ENCODE measurements at places on chromosomes 13 and 19.

DNA sequence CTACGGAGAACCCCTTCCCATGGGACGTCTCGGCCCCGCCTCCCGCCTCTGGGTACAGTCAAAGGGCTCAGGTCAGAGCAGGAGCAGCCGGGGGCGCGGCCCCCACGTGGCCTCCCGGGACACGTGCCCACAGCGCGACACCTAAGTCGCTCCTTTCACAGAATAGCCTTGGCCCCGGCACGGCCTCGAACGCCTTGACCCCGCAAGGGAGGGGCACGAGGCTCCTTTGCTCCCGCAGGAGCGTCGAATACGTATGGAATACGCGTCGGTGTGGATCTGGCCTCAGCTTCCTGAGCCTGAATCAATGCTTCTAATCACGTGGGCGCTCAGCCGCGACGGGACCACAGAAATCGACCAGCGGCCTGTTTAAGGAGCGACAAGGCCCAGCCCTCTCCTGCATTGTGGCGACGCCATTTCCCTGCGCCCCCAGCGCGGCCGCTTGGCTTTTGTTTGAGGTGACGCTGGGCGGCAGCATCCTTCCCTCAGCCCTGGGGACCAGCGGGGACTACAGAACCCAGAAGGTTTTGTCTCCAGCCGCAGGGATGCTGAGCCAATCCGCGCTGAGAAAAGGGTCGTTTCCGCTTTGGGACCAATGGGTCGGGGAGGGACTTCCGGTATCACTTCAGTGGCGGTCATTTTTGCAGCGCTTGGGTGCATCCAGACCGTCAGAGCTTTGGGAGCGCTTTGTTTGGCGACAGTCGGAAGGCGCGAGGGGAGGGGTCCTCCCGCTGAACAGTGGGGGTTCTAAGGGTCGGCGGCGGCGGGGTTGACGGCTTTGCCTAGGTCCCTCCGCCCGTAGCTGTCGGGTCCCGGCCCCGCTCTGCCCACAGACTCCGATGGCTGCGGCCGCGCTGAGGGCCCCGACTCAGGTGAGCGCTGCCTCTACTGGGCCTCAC is at the start of gene ZIK1:
ZIK1 (plus strand) TSS at position 625 of the 896 bp plus-strand sequence; CDS start at position 837, 212 bp downstream.
- peak; percentile 95 for DNase-seq

DNA sequence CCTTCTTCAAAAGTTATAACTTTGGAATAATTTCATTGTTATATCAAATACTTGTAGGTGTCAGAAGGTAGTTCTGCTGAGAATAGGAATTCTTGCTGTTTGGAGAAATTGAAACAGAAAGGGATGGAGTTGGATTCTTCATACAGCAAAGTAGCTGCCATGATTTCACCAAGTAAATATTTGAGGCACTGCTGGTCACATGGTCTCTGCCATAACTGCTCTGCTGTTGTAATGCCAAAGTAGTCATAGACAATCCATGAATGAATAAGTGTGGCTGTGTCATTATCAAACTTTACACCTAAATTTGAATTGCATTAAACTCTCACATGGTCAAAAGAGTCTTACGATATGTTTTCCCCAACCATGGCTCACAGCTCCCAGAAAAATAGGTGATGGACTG is 308.6 kb downstream of the GPC6 start:
- no peak for DNase-seq

- no peak for DNase-seq
Observed at GRCh38 chr13:29543230-29544215, 52.0 kb downstream of the SLC7A1 start.

DNA sequence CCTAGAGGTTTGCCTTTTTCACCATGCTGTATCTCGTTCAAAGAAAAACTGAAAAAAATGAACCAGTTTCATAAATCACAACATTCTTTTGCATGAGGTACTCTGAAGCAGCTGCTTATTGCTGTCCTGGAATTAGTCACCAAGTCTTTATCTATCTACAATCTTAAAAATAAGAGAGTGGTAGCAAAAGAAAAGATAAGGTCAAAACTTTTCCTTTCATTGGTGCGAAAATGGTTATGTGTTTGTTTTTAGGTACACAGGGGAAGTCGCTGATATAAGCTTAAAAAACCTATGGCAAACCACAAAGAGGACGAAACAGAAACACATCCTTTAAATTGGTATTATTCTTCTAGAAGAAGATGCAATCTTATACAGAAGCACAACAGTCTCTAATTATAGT is 20.7 kb downstream of the OBI1 start:
- no peak for DNase-seq

GRCh38 chr13:26053418-26053980 is 1.7 kb upstream of the SHISA2 start:
- DNase-seq, result no peak

- no peak for DNase-seq
Observed at GRCh38 chr13:34223984-34224383, 406.0 kb downstream of the RFC3 start.

GRCh38 chr19:10338940-10339339 is 484 bp downstream of the ICAM3 start:
- no peak for DNase-seq

- no peak for DNase-seq
Observed at GRCh38 chr19:38763795-38764220, 9.5 kb downstream of the LGALS7 start.

GRCh38 chr13:100828226-100828625 is 153.6 kb upstream of the TMTC4 start:
- DNase-seq, result peak; percentile 59

- no peak for DNase-seq
Observed at GRCh38 chr19:42042455-42043170, 27.4 kb downstream of the GRIK5 start.

GRCh38 chr19:13726323-13726722 is 38.0 kb upstream of the MRI1 start:
- DNase-seq, result no peak

GRCh38 chr13:99976575-99976974 is 5.0 kb upstream of the ZIC5 start:
- no peak for DNase-seq

DNA sequence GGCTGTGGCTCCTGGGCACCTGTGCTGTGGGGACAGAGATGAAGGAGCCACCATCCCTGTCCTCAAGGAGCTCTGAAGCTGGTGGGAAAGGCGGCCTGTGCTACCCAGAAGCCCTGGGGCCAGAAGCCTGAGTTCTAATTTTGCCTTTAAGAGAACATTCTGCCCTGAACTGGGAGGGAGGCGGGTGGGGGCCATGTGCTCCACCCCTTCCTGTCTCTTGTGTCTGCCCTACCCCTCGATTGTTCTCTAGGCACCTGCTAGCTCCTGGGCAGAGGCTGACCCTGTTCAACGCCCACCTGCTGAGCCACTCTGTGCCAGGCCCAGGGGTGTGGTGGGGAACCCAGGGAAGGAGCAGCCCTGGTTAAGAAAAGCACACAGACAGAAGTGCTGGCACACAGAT is 5.9 kb downstream of the TRAPPC6A start:
- no peak for DNase-seq

GRCh38 chr13:93927431-93927830 is 552.1 kb downstream of the DCT start:
- DNase-seq, result no peak

GRCh38 chr19:17328517-17329365 is 5.9 kb downstream of the ANO8 start:
- peak; percentile 49 for DNase-seq

DNA sequence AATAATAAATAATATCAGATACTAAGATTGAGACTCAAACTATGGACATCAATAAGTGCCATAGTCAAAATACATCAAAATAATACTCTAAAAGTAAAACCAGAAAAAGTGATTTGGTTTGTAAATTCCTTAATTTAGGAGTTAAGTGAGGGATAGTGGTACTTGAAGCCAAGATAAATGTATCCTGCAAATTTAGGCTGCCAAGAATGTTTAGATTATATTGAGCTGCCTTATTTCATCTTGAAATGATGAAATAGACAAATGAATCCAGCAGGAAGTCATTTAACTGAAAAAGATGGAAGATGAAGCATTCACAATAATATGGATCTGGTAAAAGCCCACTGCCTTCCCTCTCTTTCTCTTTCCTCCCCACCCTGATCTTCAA is 112.3 kb downstream of the LRCH1 start:
- no peak for DNase-seq

- DNase-seq, result no peak
Observed at GRCh38 chr19:33675501-33676124, 53.9 kb downstream of the CHST8 start.

DNA sequence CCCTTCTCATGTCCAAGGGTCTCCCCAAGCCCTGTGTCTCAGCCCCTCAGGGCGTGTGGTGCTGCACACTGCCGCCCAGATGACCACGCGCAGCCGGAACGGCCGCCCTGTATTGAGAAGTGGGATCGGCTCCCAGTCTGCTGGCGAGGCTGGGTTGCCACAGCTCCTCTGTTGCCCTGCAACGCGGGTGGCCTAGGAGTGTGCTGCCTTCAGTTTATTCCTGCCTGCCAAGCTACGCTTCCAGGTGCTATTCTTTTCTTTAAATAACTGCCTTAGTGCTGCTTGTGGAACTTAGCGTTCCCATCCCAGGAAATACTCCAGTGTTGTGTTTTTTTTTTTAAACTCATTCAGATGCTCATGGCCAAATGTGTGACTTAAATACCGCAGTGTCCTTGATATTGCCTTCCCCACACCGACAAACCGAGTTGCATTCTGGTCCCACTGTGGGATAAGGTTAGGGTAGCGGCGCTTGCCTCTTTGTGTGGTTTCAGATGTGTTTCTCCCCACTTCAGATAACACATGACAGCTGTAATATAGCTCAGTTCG is 16.6 kb downstream of the ACTN4 start:
- DNase-seq, result no peak

- peak; percentile 81 for DNase-seq
Observed at GRCh38 chr19:43446746-43447489, 18.5 kb downstream of the LYPD3 start.

DNA sequence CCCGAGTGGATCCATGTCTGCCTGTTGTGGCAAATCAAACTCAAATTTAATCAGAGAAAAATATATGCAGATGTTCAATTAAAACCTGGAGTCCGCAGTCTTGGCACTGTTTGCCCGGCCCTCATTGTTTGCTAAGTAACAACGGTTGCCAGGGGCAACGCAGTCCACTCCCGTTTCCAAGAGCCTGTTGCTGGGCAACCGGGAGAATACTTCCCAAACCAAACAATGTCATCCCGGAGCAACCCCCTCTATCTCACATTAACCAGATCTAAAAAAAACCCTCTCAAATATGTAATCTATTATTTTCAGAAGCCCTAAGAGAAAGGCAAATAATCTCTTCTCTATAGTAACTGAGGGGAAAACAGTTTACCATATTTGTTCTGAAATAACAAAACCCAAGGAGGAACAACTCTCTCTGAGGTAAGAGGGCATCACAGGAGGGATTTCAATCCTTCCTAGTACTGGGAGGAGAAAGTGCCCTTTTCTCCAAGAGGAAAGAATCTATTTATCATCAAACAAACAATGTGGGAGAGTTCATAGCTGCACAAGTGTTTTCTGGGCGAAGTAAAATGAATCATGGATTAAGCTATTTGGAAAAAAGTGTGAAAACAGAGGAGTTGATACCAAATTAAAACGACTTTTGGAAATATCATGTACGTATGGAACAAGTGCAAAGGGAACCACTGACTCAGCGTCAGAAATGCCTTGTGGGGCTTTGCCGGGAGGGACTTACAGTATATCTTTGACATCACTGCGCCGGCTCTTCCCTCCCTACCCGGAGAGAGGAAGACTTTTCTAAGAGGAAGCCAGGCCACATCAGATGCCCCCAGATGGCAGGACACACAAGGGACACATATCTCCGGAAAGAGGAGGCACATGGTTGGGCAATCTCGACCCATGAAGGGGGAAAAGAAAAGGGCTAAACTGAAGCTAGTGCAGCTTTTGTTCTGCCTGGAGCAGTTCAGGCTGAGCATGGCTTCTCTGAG is 43.3 kb downstream of the RFX2 start:
- DNase-seq, result peak; percentile 88

GRCh38 chr13:49046002-49046401 is 70.3 kb downstream of the FNDC3A start:
- no peak for DNase-seq

DNA sequence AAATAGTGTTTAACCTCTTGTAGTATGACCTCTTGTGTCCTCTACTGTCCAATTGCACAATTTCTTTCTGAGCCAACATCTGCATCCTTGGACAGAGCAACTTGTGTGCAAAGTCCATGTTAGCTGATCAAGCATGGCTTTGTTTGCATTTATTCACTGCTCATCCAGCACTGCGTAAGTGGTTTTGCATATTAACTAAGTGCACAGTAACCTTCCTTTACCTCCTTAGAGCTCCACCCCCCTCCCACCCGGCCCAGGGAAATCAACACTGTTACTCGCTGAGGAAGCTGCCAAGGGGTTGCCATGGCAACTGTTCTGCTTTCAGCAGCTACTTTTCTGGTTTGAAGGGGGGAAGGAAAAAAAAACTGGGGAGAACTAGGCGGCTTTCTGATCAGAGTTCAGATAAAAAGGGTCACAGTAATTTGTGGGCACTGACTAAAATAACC is 153.5 kb upstream of the KLF12 start:
- DNase-seq, result peak; percentile 65

- no peak for DNase-seq
Observed at GRCh38 chr13:110580800-110581199, 19.3 kb upstream of the RAB20 start.

DNA sequence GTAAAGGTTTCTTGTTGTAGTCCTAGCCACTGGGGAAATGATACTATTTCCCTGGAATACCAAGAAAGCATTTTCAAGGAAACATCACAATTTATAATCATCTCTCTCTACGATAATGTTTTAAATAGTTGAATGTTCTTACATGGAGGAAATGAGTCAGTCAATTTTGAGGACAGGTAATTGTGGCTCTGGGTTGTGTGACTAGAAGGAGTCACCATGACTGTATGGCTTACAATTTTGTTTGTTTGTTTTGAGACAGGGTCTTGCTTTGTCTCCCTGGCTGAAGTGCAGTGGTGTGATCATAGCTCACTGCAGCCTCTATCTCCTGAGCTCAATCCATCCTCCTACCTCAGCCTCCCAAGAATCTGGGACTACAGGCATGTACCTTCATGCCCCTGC is 47.4 kb downstream of the COG3 start:
- DNase-seq, result no peak

DNA sequence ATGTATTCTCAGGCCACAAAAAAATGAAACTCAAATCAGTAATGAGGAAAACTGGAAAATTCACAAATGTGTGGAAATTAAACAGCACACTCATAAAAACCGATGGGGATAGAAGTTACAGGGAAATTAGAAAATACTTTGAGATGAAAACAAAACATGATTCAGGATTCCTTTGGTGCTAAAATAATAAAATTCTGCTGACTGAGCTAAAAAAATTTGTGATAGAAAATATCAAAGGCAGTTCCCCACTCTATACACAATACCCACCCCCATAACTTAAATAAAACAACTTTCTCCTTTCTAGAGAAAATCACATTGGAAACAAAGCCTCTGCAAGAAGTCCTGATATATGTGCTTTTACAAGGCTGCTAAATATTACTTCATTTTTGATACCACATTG is 1.6 kb upstream of the ZNF233 start:
- no peak for DNase-seq

DNA sequence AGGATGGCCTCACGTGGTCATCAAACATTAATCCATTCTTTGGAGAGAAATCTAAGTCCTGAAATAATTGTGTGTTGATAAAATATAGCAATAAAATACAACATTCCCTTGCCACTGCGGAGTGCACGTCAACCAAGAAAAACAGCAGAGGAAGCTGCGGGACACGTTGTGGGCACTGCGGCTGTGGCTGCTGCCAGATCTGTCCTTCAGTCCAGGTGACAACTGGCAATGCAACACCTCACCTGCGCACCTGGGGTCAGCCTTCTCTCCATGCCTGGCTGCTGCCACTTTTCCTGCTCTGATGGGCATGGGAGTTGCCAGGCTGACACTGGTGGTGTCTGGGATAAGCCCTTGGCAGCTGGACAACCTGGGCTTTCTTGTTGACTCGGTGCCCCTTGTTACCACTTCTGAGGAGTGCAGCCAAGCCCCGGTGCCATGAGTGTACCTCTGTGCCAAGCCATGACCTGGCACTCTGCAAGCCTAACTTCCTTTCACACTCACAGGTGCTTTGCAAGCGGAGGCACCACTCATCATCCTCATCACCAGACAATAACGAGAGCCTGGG is 251.6 kb upstream of the TSHZ3 start:
- no peak for DNase-seq
